ENCODE measurements at places on chromosomes 1 and 21.

GRCh38 chr1:154838988-154839387, 31.1 kb downstream of the KCNN3 start:
- DNase-seq = no peak

- DNase-seq = no peak
Measured at GRCh38 chr21:44711327-44712202, at the start of gene TSPEAR. Gene TSPEAR, minus strand, starts transcription at chr21:44711572. Its CDS starts 58 bp downstream, at chr21:44711514.

- DNase-seq = no peak
Measured at GRCh38 chr1:153277852-153278251, 18.4 kb downstream of the LORICRIN start.

DNA sequence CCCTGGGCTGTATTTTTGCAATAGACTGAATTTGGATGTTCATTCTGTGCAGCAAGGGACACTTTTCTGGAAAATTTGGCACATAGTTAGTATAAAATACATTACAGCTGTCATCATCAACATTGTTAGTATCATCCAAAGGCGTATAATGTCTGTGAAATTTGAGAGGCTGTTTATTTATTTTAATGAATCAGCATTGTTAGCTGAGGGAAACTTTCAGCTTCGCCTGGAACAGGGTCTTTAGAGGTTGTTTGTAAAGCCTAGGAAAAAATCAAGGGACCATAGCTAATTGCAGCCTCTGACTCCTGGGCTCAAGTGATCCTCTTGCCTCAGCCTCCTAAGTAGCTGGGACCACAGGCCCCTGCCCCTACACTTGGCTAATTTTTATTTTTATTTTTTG, 106.8 kb upstream of the USP24 start:
- DNase-seq = no peak

DNA sequence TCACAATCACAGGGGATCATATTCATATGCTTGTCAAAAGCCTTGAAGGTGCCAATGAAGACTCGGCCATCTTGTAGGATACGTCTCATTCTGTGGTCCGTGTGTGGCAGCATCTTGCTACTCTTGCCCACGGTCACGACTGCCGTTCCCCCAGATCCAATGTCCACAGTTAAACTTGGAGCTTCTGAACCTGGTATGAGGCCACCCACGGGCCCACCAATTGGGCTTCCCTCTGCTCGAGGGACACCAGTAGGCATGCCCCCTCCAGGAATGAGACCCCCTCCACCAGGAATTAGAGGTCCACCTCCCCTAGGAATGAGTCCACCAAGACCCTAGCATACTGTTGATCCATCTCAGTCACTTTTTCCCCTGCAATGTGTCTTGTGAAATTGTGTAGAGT, 39.6 kb downstream of the MORN1 start:
- no peak for DNase-seq

- DNase-seq = no peak
Measured at GRCh38 chr1:64397541-64397940, 72.4 kb upstream of the CACHD1 start.

DNA sequence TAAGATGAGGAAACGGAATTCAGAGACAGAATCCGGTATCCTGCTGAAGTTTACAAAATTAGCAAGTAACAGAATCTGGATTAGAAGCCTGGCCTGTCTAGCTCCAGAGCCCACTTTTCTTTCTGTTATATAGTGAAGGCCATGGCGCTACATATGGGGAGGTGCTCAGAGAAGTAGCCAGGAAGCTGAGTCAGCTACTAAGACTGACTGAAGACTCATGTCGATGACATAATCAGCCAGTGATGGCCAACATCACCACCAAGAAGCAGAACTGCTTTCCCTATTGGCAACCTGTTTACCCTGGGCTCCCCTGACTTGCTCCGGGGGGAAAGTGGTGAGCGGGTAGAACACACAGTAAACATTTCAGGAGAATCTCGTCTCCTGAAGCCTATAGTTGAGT, 18.8 kb downstream of the LRRC52 start:
- DNase-seq = no peak

GRCh38 chr1:204971517-204972336, 71.3 kb upstream of the CNTN2 start:
- no peak for DNase-seq

DNA sequence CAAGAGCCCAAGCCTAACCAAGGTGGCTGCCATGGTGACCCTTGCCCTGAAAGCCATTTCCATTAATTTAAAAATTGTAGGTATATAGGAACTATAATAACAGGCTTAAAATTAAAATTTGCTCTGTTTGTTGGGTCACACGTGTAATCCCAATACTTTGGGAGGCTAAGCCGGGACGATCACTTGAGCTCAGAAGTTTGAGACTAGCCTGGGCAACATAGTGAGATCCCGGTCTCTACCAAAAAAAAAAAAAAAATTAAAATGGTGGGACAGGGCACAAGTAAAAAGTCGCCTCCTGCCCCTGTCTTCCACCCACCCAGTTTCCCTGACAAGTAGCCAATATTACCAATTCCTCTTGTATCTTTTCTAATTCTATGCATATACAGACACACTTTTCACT, 6.6 kb downstream of the CAPZA1 start:
- DNase-seq = no peak

- DNase-seq = no peak
Measured at GRCh38 chr1:174391716-174392115, 56.0 kb upstream of the GPR52 start.

- peak; percentile 86 for DNase-seq
Measured at GRCh38 chr1:229661022-229661877, 35.2 kb downstream of the URB2 start.

- no peak for DNase-seq
Measured at GRCh38 chr1:173270243-173270642, 63.1 kb upstream of the TNFSF4 start.

GRCh38 chr1:17293681-17294425, 14.1 kb upstream of the PADI4 start:
- no peak for DNase-seq

DNA sequence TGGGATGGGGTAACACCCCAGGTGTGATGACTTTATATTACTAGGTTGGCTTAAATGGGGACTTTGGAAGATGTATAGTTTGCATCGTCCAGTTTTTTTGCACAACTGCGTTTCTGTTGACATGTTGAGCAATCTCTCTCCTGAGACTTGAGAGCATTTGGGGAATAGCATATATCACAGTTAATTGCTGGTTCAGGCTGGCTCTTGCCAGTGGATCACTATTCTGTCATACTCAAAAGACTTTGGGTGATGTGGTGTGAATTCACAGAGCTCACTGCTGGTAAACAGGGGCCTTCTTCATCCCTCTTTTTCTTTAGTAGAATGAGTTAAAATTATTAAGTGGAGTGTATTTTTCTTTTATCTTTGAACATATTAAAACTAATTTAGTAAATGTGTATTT, 44.3 kb downstream of the LHX9 start:
- no peak for DNase-seq

GRCh38 chr1:213399695-213400094, 348.7 kb downstream of the RPS6KC1 start:
- DNase-seq = no peak

GRCh38 chr1:7827126-7827955, 25.5 kb downstream of the UTS2 start:
- peak; percentile 67 for DNase-seq

GRCh38 chr1:41741244-41741643, 177.5 kb downstream of the HIVEP3 start:
- DNase-seq = no peak

GRCh38 chr1:9369964-9370788, 77.5 kb downstream of the SPSB1 start:
- DNase-seq = no peak

- DNase-seq = no peak
Measured at GRCh38 chr1:245166471-245166885, 11.7 kb downstream of the KIF26B start.

GRCh38 chr21:42258150-42258884, 39.4 kb downstream of the ABCG1 start:
- peak; percentile 91 for DNase-seq

GRCh38 chr1:241488739-241489138, 30.8 kb downstream of the FH start:
- DNase-seq = no peak

GRCh38 chr1:228396770-228397662, 9.6 kb downstream of the TRIM11 start:
- DNase-seq = no peak

DNA sequence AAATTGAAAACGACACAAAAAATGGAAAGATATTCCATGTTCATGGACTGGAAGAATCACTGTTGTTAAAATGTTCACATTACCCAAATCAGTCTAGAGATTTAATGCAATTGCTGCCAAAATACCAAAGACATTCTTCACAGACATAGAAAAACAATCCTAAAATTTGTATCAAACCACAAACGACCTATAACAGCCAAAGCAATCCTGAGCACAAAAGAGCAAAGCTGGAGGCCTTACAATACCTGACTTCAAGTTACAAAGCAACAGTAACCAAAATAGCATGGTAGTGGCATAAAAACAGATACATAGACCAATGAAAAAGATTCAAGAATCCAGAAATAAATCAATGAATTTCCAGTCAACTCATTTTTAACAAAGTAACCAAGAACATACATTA, 1077.3 kb downstream of the KCNT2 start:
- no peak for DNase-seq

GRCh38 chr1:219075121-219075879, 98.4 kb upstream of the LYPLAL1 start:
- DNase-seq = no peak

GRCh38 chr1:107142140-107142542, 1.3 kb downstream of the NTNG1 start:
- no peak for DNase-seq

All from GM13976 (cell line).